ENCODE measurements at places on chromosomes 1 and 21.
A peak's percentile ranks its signal among the peaks of the same experiment; 100 is the strongest.

DNA sequence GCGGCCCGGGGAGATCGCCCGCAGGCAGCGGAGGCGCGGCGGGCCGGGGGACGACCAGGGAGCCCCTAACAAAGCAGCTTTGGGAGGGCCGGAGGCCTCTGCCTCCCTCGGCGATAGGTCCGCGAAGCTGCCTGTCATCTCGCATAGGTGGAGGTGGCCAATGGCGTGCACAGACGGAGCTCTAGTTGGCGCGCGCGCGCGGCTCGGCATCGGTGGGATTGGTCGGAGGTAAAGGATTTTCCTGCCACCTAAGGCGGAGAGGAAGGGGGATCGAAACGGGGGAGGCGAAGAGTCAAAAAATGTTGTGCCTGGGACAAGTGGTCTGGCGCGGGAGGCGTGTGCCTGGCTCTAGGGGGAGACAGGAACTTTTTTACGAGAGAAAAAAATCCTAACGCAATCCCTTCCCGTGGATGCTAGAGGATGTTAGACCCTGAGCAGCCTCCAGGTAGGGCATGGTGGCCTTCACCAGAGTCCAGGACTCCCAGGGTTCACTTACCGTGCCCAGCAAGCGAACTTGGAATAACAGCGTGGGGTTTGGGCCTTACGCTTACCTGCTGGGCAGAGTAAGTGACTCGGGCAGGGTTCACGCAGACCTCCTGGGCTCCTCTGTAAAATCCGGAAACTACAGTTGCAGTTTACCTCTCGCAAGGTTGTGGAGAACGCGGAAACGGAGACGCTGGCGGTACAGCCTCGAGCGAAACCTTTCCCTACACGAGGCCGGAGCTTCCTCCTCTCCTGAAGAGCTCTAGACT, 99.9 kb upstream of the SOD1 start:
- DNase-seq, result peak; percentile 88

- DNase-seq, result peak; percentile 26
Observed at GRCh38 chr1:169106921-169107602, 572 bp downstream of the ATP1B1 start.

- DNase-seq, result no peak
Observed at GRCh38 chr21:45156459-45156858, 82.1 kb downstream of the ADARB1 start.

GRCh38 chr1:228958741-228959140, 223.5 kb downstream of the RHOU start:
- no peak for DNase-seq

DNA sequence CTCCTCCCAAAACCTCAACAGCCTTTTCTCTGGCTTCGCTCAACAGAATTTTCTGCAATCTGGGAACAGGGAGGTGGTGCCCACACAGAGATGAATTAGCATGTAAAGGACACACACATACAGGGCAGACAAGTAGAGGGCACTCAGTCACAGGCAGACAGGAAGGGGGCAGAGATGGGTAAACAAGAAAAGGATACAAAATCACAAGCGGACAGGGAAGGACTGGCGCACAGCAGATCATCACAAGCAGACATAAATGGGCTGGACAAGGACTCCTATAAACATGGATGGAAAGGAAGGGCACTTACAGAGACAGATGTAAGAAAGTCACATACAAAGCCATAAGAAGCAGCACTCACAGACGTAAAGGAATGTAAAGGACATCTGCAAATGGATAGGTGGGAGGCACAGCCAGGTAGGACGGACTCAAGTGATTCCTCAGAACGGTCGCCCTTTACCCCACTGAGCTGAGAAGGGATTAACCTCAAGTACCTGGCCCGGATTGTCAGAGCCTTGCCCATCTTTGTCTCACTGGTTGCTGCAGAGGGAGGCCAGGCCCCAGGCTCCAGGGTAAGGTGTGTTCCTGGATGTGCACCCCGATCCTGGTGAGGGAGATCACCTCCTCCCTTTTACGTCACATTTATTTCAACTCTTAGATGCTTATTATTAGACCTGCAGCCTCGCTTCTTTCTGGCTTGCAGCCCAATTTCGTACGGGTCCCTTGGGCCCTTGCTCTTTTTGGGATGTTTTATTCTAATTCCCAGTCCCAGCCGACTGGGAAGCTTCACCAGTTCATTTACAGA, 836 bp upstream of the PRCC start:
- peak; percentile 32 for DNase-seq

- no peak for DNase-seq
Observed at GRCh38 chr1:5399771-5400170, 592.5 kb downstream of the NPHP4 start.

DNA sequence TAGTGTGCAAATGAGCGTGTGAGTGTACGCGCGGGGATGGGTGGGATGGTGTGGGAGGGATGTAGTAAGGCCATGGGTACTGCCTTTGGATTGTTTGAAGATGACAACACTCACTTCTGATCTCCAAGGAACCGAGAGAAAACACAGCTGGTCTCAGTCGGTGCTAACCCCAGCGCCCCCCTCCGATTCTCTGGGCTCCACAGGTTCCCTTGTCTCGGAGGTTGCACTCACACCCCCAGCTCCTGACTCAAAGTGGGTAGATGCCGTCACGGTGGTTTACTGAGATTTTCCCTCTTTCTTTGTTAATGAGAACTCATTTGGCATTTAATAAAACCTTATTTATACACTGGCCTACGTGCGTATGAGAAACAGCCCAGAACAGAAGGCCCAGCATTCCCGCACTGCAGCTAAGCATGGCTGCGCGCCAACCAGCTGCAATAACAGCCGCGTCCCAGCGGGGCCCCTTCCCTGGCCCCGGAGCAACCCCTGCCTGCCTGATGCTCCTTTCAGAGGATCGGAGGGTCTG, 25.8 kb downstream of the ABCA4 start:
- no peak for DNase-seq

- no peak for DNase-seq
Observed at GRCh38 chr1:246208105-246208504, 299.0 kb downstream of the SMYD3 start.

DNA sequence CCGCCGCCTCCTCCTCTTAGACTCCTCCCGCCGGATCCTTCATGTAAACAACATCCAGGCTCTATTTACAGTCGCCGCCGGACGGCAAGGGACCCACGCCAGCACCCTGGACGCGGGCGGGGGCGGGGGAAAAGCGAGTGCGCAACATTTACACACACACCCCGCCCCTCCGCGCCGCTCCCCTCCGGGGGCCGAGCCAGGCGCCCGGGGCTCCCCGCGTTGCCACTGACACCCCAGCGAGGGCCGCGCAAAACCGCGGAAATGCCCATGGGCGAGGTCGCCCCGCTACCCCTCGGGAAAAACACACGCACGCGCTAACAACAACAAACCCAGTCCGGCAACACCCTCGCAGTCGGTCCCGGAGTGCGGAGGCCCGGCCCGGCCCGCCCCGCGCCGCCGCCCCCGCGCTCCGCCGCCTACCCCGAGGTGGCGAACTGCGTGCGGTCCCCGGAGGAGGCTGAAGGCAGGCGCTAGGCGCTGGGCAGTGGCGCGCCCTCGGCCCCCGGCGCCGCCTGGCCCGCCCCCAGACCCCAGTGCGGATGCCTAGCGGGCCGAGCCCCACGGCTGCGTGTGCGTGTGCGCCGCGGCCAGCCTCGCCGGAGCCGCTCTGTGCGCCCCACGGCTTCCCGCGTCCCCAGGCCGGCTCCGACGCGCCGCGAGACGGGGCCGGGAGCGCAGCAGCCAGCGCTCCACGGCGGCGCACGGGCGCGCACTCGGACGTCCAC, 81.1 kb upstream of the AK4 start:
- peak; percentile 90 for DNase-seq

DNA sequence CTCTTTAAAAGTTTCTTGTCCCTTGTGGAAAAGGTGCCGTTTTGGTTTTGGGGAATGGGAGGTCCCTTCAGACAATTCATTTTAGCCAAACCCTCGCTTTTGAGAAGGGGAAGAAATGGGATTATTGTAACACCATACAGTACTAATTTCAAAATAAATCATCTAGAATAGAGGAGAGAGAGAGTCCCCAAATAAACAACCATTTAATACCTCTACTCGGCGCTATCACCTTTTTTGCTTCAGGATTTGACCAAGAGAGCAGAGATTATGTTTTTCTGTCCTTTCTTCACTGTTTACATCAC, 770 bp upstream of the RC3H1 start:
- no peak for DNase-seq

DNA sequence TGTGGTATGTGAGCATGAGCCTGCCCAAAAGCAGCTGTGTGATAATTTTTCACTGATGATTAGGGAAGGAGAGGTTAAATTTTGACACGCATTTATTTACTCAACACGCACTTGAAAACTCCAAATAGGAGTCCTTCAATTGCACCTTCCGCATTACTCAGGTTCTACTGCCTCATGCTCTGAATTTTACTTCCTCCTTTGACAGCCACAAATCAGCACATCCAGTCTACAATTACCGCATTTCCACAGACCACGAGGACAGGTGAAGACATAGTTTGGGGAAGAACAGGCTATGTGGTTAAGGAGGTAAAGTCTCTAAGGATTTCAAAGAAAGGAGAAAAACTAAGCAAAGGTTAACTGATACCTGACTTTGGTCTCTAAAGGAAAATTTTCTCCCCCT, 2.6 kb downstream of the CAPN8 start:
- DNase-seq, result no peak

DNA sequence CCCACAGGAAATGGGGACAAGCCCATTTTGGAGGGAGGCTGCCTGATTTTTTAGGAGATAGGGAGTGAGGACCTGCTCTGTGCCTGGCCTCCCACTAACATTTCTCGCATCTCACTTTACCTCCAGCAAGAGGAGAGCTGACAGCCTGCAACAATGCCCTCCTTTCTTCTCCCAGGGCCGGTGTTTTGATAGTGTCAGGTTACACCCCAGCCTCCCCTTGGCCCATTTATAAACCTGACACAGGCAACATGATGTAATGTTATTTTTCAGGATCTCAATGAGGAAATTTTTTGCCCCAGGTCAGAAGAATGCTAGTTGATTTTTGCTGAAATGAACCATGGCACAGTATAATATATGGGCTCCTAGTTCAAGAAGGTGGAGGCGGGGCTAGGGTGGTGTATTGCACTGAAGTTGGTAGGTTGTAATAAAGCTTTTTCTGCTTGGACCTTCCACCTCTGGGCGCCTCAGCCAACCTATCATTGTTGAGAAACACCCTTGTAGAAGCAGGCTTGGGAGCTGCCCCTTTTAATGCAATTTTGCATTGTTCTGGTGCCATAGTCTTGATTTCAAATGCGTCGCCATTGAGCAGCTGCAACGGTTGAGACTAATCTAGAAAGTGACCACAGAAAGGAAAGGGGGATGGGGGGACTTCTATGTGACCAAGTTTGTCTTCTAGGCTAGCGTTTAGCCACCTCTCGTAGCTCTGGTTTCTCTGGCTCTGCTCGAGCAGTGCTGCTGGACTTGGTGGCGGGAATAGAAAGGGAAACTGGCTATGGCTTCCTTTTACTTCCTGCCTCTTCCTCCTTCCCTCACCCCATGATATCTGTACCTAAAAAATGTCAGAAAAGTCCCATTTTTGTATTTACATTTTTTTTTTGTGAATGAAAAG, 53.0 kb downstream of the PBX1 start:
- no peak for DNase-seq

- DNase-seq, result no peak
Observed at GRCh38 chr1:60133848-60134247, 60.3 kb upstream of the C1orf87 start.

DNA sequence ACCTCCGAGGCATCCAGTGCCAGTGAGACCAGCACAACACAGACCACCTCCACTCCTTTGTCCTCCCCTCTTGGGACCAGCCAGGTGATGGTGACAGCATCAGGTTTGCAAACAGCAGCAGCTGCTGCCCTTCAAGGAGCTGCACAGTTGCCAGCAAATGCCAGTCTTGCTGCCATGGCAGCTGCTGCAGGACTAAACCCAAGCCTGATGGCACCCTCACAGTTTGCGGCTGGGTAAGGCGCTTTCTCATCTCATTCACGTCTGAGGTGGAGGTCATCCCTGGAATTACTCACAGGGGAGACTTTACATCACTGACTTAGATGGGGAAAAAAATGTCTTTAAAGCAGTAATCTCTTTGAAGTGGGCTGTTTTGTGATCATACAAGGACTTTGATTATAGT, 106.3 kb downstream of the CD247 start:
- no peak for DNase-seq

- no peak for DNase-seq
Observed at GRCh38 chr1:169107603-169108208, 1.2 kb downstream of the ATP1B1 start.

DNA sequence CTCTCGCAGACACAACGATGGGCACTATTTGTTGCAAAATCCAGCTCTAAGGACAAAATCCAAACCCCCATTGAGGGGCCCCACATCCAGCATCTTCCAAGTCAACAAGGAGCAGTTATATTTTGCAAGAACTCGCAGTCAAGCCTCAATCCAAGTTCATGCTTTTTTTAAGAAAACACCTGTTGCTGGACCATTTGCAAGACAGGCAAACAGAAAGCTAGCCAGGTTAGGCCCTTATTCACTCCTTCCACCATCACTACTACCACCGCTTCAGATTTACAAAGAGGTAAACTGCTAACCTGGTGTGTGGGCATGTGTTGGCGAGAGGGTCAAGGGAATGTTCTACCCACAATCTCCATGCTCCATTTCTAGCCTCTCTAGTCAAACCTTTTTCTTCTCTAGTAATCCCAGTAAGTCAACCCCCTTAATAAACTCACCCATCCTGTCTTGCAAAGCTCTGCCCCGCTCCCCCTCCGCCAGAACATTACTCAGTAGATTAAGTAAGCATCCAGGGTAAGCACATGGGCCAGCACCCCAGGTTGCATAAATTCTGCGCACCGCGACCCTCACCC, 703 bp downstream of the ERI3 start:
- peak; percentile 15 for DNase-seq

GRCh38 chr1:172540635-172541034, 7.7 kb downstream of the SUCO start:
- DNase-seq, result peak; percentile 44

DNA sequence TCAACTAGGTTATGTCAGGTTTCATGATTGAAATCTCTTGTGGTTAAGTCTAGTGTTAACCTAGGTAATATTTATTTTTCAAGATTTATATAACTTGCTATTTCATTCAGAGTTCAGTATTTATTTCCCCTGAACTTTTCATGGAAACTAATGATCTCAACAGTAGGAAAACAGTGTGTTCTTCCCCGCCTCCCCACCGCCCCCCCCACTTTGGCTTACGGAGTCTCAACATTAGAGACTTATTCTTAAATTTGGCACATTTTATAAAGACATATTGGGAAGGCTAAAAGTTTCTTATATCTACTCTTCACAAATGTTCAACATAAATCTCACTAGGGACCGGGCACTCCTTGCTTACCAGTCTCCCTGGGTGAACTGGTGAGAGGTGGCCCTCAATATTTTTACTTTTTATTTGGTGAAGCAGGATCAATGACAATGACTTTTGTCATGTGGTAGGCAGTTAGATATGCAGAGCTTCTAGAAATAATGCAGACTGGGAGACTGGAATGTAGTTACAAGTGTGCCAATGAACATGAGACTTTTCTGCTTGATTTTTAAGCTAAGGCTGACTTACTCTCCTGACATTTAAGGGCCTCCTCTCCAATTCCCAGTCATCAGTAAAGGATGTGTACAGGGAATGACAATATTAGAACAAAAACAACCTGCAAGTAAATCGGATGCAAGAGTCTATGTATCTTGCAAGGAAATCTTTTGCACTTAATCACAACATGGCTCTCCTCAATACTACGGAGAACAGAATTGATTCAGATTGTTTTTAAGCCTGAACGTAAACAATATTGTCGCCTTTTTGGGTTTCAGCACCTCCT, 1.7 kb upstream of the MAN1A2 start:
- no peak for DNase-seq

- DNase-seq, result no peak
Observed at GRCh38 chr1:155062151-155062686, 1.3 kb upstream of the EFNA4 start.

- no peak for DNase-seq
Observed at GRCh38 chr1:208254862-208255261, 10.7 kb upstream of the PLXNA2 start.

GRCh38 chr21:41451753-41452676, 26.0 kb downstream of the MX1 start:
- no peak for DNase-seq

Data from hematopoietic multipotent progenitor cell treated with erythropoietin and hydrocortisone succinate and interleukin-3 and kit ligand, for 6 days (in vitro differentiated cells).